ENCODE measurements at places on chromosomes 16 and 17.

- no peak for DNase-seq
Observed at GRCh38 chr17:50769884-50770283, 2.6 kb upstream of the ANKRD40CL start.

DNA sequence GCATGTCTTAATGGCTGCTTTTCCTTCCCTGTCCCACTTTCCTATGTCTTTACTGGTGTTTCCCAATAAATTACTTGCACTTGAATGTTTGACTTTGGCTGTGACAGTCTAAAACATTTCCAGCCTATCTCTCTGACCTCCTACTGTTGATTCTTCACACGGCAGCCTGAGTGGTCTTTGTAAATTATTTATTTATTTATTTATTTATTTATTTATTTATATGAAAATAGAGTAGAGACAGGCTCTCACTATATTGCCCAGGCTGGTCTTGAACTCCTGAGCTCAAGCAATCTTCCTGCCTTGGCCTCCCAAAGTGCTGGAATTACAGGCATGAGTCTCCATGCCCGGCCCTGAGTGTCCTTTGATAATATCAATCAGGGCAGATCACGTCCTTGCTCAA, 28.4 kb upstream of the LYRM9 start:
- no peak for DNase-seq

DNA sequence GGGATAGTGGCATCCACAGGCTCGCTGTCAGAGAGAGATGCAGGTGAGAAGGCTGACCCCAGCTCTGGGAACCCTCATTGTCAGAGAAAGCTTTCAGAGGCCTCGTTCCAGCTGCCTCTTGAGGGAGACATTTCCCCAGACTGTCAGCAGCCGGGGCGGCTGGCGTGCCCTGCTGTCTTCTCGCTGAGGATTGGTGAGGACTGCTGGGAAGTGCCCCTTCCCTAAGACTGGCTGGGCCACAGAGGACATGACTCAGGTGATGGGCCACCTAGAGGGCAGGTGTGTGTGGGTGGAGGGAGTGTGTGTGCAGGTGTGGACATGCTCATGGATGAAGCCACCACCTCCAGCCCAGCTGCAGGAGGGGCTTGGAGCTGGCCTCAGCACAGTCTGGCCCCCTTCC, 25.3 kb downstream of the SPACA3 start:
- DNase-seq, result no peak

DNA sequence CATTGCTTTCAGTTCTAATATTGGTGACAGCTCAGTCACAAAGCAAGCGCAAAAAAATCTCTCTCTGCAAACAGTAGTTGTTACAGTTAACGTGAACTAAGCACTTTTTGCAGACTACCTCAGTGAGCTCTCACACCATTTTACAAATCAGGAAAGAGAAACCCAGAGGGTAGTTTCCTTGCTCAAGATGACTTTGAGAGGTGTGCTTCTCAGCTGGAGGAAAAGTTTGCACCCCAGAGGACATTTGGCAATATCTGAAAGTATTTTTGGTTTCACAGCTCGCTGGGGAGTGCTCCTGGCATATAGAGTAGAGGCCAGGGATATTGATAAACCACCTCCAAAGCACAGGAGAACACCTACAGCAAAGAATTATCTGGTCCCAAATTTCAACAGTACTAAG, 741.1 kb upstream of the EEF2KMT start:
- no peak for DNase-seq

GRCh38 chr16:15741207-15741871, 91.3 kb downstream of the NDE1 start:
- no peak for DNase-seq
